ENCODE measurements at places on chromosomes 5 and 9.

GRCh38 chr9:14097215-14097614 lies 216.7 kb downstream of the NFIB start:
- no peak for DNase-seq

DNA sequence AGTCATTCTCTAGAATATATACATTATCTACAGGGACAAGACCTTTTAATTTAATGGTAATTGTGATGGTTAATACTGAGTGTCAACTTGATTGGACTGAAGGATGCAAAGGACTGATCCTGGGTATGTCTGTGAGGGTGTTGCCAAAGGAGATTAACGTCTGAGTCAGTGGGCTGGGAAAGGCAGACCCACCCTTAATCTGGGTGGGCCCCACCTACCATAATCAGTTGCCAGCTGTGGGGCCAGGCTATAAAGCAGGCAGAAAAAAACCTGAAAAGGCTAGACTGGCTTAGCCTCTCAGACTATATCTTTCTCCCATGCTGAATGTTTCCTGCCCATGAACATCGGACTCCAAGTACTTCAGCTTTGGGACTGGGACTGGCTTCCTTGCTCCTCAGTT lies 112.2 kb upstream of the SMC2 start:
- no peak for DNase-seq

- peak; percentile 6 for DNase-seq
These were observed 110.0 kb downstream of the SLC28A3 start for GRCh38 chr9:84230355-84231145.

DNA sequence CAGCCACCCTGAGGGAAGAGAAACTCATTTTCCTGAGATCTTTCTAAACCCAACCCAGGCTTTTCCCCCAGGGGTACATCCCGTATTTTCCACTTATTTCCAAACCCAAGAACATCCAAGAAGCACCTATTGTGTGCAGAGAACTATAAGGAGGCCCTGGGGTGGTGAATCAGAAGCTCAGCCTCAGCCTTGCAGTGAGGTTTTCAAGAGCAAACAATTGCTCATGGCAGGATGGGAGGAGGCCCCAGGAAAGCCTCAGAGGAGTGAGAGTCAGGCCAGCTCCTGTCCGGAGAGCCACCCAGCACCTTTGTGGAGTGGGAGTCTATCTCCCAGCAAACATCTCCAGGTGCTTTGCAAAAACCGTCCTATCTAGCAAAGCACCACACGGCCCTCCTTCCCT lies 19.2 kb downstream of the NIPAL4 start:
- DNase-seq, result no peak

GRCh38 chr9:7366121-7366520 lies 433.5 kb downstream of the DMAC1 start:
- DNase-seq, result no peak

DNA sequence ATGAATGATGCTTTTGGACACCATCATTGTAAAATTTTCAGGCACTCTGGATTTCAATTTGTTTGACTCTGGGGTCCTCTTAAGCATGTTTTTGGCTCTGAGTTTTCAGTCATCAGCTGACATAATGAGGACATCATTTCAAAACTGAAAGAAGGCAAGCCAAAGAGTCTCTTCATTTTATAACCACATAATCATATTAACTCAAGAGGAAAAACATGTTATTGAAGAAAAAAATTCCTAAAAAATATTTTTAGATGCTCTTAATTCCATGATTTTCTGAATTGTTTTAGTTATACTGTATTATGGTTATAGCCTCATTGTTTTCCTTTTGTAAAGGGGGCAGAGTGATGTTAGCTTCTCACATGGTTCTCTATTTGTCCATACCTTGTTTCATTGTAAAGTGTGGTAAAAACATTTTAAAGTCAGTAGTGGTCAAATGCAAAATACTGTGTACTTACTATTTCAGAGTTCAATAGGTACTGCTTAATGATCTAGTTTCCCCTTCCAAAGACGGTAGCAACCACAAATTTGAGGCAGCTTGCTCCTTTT lies 472.1 kb downstream of the DMRT2 start:
- DNase-seq, result no peak

DNA sequence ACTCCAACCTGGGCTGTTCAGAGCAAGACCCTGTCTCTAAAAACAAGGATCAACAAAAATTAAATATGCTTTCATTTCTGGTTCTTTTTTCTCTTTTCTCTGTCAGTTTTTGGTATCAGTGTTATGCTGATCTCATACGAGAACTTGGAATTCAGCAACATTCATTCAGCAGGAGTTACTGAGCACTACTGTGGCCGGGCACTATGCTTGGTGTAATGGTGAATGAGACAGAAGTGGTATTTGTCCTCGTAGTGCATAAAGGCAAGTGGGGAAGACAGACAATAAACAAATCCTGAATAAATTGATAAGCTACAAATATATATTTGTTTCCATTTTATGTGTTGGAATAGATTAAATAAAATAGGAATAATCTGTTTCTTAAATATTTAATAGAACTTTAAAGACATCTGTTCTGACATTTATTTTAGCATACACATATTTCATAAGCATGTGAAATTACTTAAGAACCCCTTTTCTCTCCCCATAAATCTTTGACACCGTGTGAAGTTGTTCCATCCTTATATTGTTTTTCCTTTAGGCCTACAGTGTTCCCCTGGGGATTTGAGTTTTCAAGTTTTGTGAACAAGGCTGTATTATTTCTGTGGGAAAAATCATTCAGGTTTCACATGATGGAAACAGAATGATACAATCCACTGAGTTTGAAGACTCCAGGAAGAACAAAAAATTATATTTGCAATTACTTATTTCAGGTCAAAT lies 24.6 kb downstream of the UBAP1 start:
- peak; percentile 7 for DNase-seq

GRCh38 chr9:136532799-136533774 lies 12.8 kb downstream of the NOTCH1 start:
- no peak for DNase-seq

GRCh38 chr9:105541838-105542237 lies 16.1 kb upstream of the FKTN start:
- DNase-seq, result no peak
